ENCODE measurements at places on chromosomes 3 and 15.

- DNase-seq, result no peak
Measured at GRCh38 chr3:117200962-117201361, 491.4 kb downstream of the TUSC7 start.

GRCh38 chr3:22175947-22176346, 424.9 kb upstream of the ZNF385D start:
- DNase-seq, result no peak

GRCh38 chr3:110579840-110580550, 491.6 kb upstream of the NECTIN3 start:
- no peak for DNase-seq

- DNase-seq, result no peak
Measured at GRCh38 chr15:66097151-66098021, 156.2 kb downstream of the MEGF11 start.

- no peak for DNase-seq
Measured at GRCh38 chr3:128854475-128854874, 24.9 kb upstream of the ACAD9 start.

DNA sequence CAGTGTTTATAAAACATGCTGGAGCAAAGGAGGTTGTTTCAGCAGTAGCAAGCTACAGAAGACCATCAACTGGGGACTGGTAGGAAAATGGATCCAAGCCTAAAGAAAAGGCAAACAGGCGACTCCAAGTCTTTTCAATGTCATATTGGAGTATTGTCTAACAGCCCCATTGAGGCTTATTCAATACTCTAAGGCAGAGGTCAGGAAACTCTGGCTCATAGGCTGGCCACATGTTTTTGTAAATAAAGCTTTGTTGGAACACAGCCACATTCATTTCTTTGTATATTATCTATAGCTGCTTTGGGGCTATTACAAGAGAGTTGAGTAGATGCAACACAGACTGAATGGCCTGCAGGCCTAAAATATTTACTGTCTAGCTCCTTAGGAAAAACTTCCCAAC, 77.5 kb downstream of the RPL22L1 start:
- no peak for DNase-seq

GRCh38 chr15:67133738-67134066, 68.3 kb downstream of the SMAD3 start:
- no peak for DNase-seq

- no peak for DNase-seq
Measured at GRCh38 chr15:70752193-70752635, 11.1 kb downstream of the UACA start.

DNA sequence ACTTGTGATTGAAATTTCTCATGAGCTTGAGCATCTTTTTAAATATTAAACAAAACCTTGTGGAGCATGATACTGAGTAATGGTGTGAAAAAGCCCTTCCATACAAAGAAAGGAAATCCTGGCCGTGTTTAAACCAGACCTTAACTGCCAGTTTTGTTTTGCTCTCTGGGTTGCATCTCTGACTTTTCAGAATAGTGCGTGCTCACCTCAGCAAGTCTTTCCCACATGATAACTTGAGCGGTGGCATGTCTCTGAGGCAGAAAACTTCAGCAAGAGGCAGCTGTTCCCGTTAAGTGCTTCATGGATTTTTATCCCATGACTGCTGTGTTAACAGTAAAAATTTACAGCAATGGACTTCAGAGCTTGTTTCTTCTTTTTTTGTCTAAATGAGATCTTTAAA, 393.3 kb downstream of the FEZF2 start:
- DNase-seq, result no peak
